Stimulated activated CD8-positive, alpha-beta memory T cell treated with anti-CD3 and anti-CD28 coated beads, Interleukin-2, amount 100 ng/mL, for 1 hour (primary cell): ENCODE measurements at places on chromosomes 1 and 21.

DNA sequence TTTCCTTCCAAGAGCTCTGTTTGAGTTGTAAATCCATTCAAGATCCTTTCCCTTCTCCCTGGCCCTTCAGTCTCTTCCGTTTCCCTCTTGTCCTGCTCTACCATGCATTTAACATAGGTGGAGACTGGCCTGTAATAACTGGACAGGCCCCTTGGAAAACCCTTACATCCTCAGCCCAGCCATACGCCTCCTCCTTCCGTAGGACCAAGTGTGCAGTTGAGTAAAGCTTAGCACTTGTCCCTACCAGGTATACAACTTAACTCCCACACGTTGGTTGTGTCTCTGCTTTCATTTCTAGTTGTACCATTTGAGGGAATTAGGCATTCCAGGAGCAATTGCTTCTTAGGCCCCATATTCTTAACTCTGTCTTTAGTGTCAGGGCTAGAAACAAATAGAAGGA lies 6.4 kb downstream of the MAN1C1 start:
- DNase-seq = no peak

- no peak for DNase-seq
Observed at GRCh38 chr1:203283597-203283996, 21.7 kb upstream of the BTG2 start.

- DNase-seq = peak; percentile 44
Observed at GRCh38 chr1:209569455-209570207, 13.9 kb upstream of the CAMK1G start.

GRCh38 chr1:165487921-165488320 lies 43.0 kb upstream of the RXRG start:
- DNase-seq = no peak

DNA sequence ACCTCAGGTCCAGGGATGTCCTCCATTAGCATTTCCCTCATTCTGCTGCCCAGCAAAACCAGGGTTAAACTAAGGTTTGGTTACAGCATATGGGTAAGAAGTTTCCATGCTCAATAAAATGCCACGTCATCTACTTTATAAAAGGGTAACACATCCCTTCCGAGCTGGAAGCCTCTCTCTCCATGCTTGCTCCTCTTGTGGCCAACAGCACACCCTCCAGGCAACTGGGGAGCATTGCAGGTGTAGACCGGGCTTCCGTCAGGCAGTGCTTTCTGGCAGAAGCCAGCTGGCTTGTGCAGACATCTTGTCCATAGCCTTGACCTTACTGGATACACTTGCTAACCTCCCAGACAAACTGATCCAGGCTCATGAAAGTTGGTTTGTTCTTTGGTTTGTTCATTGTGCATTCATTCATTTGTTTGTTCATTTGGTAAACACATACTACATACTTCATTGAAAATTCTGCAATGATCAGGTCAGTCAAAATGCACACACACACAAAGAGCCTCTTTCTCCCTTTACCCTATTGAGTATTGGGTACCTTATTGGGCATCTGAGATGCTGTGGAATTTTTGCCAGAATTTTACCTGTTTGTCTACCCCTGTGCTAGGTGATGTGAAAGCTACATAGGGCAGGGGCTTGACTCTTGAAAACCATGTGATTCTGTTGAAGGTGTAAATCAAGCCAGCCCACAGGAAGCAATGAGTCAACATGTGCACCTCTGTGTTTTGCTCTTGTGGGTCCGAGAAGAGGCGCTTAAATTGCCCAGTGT lies 422.8 kb downstream of the CAMTA1 start:
- DNase-seq = no peak

DNA sequence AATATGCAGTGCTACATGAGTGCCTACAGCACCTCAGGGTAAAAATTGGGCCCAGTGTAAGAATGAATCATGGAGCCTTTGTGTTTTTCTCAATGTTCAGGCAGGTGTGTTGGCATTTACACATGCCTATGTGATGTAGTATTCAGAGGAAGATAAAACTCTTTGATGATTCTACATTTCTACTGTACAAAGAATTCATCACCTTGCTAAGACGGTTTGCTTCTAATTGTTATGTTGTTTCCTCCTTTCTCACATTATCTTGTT lies 867.3 kb downstream of the TTLL7 start:
- no peak for DNase-seq

- no peak for DNase-seq
Observed at GRCh38 chr1:50982611-50983010, 12.6 kb downstream of the CDKN2C start.

DNA sequence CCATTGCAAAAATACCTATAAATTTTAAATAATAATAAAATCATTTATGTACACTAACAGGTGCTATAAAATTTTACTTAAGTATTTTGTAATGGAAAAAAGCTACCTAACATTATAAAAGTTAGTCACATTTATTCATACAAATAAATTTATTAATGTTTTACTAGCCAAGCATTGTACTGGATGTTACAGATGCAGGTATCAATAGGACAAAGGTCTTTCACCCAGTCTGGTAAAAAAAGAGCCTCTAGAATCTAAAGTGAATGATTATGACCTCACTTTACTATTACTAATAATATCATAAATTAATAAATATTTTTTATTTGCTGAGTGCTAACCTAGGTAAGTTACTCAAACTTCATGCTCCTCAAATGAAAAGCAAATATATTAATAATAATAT lies 170.6 kb downstream of the KCNT2 start:
- no peak for DNase-seq

DNA sequence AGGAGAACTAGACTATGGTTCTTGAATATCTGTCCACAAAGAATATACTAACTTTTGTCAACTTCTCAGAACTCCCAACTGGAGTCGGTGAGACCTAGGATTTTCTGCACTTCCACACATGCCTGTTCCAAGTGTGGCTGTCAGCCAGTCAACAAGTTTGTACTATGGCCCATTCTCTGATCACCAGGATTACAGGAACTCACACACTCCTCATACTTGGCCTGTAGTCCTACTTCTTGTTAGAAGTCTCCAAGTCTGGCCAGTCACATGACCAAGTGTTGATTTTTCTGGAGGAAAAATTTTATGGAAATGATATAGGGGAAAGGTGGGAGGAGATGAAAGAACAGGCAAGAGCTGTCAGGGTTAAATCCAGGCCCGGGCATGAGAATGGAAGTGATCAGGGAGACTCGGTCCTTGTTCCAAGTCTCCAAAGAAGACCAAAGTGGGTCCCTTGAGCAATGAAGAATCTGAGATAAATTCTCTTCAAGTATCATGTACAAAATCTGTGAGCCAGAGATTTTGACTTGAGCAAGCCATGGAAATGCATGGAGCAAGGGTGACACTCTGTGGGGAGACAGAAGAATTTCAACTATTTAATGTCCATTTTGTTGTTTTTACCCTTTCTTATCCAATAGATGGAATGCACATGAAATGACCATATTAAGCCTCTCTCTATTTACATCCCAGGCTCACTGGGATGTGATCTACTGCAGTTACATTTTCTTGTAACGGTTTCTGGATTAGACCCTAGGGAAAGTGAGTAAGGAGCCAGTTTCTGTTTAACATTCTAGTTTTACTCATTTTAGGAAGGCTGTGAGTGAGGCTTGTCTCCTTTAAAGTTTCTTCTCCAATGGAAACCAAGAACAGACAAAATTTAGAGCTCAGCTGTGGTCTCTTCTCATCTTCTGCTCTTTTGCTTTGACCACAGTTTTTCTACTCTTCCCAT lies 320.9 kb downstream of the ASTN1 start:
- no peak for DNase-seq

DNA sequence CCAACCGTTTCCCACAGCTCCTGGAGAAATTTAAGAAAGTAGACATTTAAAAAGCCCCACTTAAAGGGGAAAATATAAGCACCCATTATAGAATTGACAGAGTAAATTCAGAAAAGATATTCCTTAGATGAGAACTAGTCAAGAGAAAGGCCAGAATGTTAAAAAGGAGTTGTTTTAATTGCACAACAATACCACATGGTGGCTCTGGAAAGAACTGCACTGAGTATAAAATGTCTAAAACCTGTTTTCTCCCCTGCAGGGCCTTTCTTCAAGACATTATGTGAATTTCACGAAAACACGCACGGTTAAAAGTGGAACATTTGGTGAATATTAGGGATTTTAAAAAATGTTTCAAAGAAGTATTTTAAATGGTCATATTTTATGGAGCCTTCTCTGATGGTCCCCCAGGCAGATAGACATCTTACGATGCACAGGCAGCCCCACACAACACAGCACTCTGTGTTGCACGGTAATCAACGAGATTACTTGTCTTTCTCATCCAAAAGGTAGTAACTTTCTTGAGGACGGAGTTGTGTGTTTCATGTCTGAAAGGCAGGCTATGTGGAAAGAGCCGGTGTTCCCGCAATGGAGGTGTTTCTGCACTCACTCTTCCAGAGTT lies 101.9 kb downstream of the PRRX1 start:
- no peak for DNase-seq

DNA sequence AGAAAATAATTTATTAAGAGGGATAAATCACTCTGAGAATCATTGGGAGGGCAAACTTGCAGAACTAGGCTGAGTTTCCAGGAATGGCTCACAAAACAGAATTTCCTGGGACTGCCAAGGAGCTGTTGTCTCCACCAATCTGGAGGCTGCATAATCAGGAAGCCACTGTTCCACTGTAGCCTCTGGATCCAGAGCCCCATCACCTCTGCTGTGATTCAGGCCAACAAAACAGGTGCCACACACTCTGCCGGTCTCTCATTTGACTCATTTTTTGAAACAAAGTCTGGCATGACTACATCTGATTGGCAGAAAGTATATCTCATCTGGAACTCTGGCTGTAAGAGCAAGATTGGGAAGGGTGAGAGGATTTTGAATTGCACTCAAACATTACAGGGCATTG lies 178.9 kb upstream of the C1orf105 start:
- no peak for DNase-seq

DNA sequence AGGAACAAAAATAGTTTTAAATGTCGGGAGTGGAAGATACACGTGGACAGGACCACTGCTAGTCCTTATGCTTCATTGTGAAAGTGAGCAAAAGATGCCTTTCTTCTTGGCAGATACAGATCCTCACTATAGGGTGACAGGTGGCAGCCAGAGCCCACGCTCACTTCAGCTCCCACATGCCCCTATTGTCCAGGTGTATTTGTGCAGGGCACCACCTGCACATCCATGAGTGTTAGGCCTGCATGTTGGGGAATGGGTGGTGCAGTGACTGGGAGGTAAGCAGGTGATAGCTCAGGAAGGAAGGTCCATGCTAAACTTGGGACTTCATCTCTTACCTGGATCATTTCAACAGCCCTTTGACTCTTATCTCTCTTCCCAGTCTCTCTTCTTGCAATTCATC lies 27.4 kb downstream of the SLC5A9 start:
- DNase-seq = no peak

- DNase-seq = no peak
Observed at GRCh38 chr1:32353886-32354570, 8.3 kb downstream of the FAM229A start.

- no peak for DNase-seq
Observed at GRCh38 chr1:211497489-211498045, 5.6 kb upstream of the RD3 start.

- no peak for DNase-seq
Observed at GRCh38 chr1:156498432-156499193, 2.0 kb downstream of the MEF2D start.

DNA sequence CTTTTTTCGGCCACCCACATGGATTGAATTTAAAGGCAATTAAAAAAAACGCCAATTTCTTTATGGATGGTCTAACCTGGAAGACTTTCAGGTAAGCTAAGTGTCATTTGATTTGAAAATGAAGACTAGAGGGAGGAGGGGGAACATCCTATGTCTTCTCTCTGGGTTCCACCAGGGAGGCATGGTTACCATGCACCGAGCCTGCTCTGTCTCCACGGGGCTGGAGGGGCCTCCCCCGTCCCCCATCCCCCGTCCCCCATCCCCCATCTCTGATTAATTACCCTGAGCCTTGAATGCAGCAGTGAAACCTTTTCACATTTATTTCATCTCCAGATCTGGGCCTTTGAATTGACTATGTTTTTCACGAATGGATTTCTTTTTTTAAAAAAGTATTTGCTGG lies 135.1 kb downstream of the TLR5 start:
- DNase-seq = no peak

- DNase-seq = no peak
Observed at GRCh38 chr1:108685529-108685928, 6.6 kb upstream of the PRPF38B start.

DNA sequence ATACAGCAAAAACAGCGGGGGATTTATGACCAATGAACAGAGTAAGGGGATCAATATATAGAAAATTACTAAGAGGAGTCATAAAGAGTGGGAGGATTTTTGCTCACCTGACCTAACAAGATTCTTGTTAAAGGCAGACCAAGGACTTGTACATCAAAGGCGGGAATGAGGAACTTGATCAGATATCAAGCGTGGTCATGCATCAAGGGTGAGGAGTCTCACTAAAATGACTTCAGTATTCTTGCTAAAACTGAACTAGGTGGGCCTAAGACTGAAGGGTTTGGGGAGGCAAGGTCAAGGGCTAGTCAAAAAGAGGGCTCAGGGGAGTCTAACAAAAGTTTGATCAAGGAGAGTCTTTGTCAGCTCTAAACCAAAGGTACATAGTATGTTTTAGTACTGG lies 2.1 kb downstream of the MOV10 start:
- DNase-seq = no peak

- no peak for DNase-seq
Observed at GRCh38 chr1:40755067-40755466, 28.5 kb upstream of the KCNQ4 start.

DNA sequence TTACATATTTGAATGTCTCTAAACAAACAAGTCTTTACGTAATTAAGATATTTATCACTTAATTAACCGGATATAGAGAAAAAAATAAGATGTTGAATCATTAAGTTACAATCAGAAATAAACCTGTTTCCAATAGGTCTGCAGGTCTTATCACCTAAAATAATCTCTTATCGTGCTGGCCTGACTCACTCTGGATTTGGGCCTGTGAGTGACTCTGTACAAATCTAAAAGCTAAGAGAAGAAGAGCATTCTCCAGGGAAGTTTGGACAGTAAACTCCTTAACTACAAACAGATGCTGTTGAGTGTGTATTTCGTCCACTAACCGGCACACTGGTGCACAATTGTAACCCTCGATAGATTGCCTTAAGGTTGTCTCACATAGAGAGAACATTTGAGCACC lies 25.3 kb downstream of the CEP104 start:
- no peak for DNase-seq

GRCh38 chr1:36095760-36096405 lies 7.2 kb downstream of the ADPRS start:
- DNase-seq = no peak

DNA sequence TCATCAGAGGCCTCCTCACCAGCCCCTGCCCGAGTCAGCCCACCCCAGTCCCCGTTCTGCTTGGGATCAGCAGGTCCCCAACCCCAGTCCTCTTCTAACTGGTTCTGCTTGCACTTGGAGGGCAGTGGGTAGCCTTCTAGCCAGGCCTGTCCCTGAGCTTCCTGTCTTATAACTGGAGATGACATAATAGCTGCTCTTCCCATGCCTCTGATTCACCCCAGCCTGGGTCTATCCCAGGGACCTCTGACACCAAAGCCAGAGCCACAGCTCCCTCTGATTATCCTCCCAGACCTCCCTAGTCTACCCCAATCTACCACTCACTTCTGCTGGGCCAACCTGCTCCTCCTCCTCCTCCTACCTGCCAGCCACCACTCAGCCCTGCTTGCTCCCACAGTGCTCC lies 31.4 kb downstream of the IQGAP3 start:
- DNase-seq = no peak
